Activated T-helper 2 cell treated with anti-CD3 and anti-CD28 coated beads, Interferon-gamma antibody, Interleukin-2, Interleukin-4, amounts not matched to agents 10 μg/mL and 5 μg/mL and 100 μg/mL, durations not matched to agents 14 hours and 24 hours and 36 hours (primary cell): ENCODE measurements at places on chromosomes 2 and 18. TPM values are rescaled to one million over a fixed set of nuclear protein-coding genes. Genes with fewer than 3 reads are reported as not detected.
A peak's percentile ranks its signal among the peaks of the same experiment; 100 is the strongest.

The SLC30A3 gene
- 1.7 and 1.9 TPM in 2 replicates for total RNA-seq

GRCh38 chr2:217680381-217680780 lies 322.4 kb downstream of the TNS1 start:
- H3K36me3 ChIP-seq = no peaks in the 10 kb centered on the region
- no peaks in the 10 kb centered on the region for H3K4me1 ChIP-seq
- no peak for DNase-seq
- no peaks in the 10 kb centered on the region for H3K27me3 ChIP-seq
- no peak overlapping the region for H3K27ac ChIP-seq

The DNAH7 gene
- not detected in 2 replicates for total RNA-seq

- H3K36me3 ChIP-seq = no peaks in the 10 kb centered on the region
- H3K27ac ChIP-seq = no peak overlapping the region
These were observed 175.7 kb upstream of the RND3 start for GRCh38 chr2:150663143-150663542.

The PRKAG3 gene
- not detected in 2 replicates for total RNA-seq

DNA sequence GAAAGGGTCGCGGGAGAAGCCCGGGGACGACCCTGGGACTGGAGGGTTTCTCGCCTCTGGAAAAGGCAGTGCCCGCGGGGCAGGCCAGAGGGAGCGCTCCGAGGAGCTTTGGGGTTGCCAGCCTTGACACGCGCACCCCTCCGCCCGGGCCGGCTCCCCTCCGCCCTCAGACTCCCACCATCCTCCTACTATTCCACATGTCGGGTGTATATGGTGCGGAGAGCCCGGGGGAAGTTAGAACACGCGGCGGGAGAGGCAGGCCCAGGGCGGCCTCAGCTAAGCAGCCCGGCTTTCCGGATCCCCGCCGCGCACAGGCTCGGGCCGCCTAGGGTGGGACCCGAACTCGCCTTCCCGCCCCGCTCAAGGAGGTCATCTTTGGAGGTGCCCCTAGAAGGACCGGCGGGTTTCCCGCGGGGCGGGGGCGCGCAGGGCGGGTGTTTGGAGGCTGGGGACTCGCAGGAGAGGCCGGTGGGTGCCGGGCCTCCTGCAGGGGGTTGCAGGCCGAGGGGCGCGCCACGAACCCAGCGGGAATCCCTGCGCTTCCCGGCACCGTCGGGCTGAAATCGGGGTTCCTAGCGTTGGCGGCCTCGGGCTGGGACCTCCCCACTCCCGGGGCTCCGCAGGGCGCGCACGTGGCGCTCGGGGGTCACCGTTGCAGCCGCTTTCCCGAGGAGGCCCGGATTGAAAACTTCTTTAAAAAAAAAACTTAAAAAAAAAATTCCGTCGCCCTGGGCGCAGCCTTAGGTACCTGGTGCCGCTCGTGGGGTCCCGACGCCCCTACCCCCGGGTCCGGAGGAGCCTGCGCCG lies 3.7 kb downstream of the NFATC1 start:
- H3K4me3 ChIP-seq = peak overlapping the region; percentile 89
- no peaks in the 10 kb centered on the region for H3K27me3 ChIP-seq
- peaks cover 43% of the 10 kb centered on the region for H3K4me1 ChIP-seq
- peak overlapping the region; percentile 94 for H3K27ac ChIP-seq

DNA sequence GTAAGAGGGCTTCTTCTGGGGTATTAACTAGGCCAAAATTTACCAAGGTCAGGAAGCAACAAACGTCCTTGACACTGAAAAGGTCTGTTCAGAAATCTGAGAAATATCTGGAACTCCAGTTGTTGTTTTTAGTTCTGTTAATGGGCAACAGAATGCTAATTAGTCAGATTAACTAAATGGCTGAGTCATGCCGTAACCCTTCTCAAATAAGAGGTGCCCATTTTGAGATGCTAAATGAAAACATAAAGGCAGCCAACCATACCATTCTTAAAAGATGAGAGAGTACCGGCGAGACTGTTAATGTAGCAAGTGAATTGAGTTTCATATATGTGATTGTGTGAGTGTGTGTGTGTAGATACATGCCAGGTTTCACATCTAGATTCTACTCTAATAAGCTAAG lies 147.9 kb upstream of the GAREM1 start:
- H3K27me3 ChIP-seq = no peaks in the 10 kb centered on the region
- H3K4me1 ChIP-seq = no peaks in the 10 kb centered on the region
- no peaks in the 10 kb centered on the region for H3K36me3 ChIP-seq
- H3K4me3 ChIP-seq = no peak overlapping the region

GRCh38 chr2:9092383-9093282 lies 89.1 kb upstream of the MBOAT2 start:
- no peak for DNase-seq
- peaks cover 18% of the 10 kb centered on the region for H3K27me3 ChIP-seq
- H3K36me3 ChIP-seq = no peaks in the 10 kb centered on the region

The DIPK1C gene
- not detected in 2 replicates for total RNA-seq

GRCh38 chr2:239438995-239439753 lies 38.4 kb upstream of the HDAC4 start:
- H3K27me3 ChIP-seq = peaks cover 42% of the 10 kb centered on the region
- no peak overlapping the region for H3K4me3 ChIP-seq
- DNase-seq = no peak
- H3K27ac ChIP-seq = no peak overlapping the region
- H3K36me3 ChIP-seq = no peaks in the 10 kb centered on the region

The GPR17 gene
- not detected in 2 replicates for total RNA-seq

DNA sequence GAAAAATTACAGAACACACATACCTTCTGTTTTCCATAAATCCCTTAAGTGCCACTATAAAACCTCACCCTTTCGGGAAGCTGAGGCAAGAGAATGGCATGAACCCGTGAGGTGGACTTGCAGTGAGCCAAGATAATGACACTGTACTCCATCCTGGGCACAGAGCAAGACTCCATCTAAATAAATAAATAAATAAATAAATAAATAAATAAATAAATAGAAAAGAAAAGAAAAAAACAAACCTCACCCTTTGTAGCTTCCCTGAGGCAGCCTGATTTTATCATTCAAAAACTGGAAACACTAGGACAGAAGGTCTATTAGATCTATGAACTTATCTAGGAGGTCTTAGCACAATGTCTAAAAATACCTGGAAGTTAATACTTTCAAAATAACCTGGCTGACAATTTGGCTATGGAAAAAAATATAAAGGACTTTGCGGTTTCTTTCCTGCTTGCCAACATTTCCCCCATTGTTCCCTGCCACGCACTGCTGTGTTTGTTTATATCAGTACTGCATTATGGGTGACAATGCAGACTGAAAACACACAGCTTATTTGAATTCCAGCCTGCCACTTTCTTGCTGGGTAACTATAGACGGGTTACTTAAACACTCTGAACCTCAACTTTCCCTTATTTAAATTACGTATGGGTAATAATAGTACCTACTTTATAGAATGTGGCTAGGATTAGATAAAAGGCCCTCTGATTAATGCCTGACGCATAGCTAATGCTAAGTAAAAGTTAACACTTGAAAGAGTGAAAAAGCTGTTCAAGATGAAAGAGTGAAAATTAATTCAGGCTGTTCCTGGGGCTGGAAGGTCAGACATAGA lies 313.0 kb downstream of the RDH14 start:
- H3K36me3 ChIP-seq = no peaks in the 10 kb centered on the region
- H3K27me3 ChIP-seq = no peaks in the 10 kb centered on the region
- H3K27ac ChIP-seq = no peak overlapping the region
- no peak overlapping the region for H3K4me3 ChIP-seq

DNA sequence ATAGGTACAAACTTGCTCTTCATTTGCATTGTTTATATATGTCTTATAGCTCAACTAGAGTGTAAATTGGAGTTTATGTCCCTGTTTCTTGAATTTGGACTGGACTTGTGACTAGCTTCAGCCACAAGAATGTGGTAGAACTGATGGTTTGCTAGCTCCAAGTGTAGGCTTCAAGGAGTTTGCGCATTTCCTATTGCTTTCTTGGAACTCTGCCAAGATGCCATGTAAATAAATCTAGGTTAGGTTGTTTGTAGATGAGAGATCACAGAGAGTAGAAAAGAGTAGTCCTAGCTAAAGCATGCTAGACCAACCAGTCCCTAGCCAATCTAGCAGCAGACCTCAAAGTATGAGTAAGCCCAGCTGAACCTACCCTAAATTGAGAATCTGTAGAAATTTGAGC lies 183.0 kb upstream of the CYP26B1 start:
- peaks cover 3% of the 10 kb centered on the region for H3K4me1 ChIP-seq
- no peak overlapping the region for H3K4me3 ChIP-seq
- DNase-seq = no peak
- no peaks in the 10 kb centered on the region for H3K27me3 ChIP-seq
- H3K27ac ChIP-seq = no peak overlapping the region

GRCh38 chr2:71715241-71715750 lies 261.9 kb downstream of the DYSF start:
- no peaks in the 10 kb centered on the region for H3K27me3 ChIP-seq
- DNase-seq = no peak
- no peak overlapping the region for H3K27ac ChIP-seq
- no peak overlapping the region for H3K4me3 ChIP-seq
- H3K4me1 ChIP-seq = no peaks in the 10 kb centered on the region
- no peaks in the 10 kb centered on the region for H3K36me3 ChIP-seq
